LoVo (cell line): ENCODE measurements at places on chromosomes 1 and 21.

- DNase-seq, result no peak
Measured at GRCh38 chr1:167863921-167864279, 50.0 kb downstream of the ADCY10 start.

DNA sequence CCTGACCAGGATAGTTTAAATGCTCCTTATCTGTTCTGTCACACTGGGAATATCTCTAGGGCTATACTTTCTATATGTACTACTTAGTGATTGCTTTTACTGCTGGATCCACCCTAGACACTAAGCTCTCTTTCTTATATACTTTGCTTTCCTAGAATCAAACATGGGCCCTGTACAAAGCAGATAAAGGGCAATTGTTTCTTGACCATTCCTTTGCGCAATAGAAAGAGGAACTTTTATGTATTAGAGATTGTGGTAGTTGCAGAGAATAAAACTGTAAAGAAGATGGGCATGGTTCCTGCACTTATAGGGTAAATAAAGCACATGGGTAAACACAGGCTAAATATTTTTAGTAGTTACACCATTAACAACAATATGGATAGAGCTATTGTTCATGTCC, 58.8 kb downstream of the ATP6V1G3 start:
- DNase-seq, result no peak

GRCh38 chr1:20962576-20963258, 175.6 kb upstream of the HP1BP3 start:
- no peak for DNase-seq

GRCh38 chr1:8427493-8427892, 109.6 kb downstream of the SLC45A1 start:
- DNase-seq, result no peak

DNA sequence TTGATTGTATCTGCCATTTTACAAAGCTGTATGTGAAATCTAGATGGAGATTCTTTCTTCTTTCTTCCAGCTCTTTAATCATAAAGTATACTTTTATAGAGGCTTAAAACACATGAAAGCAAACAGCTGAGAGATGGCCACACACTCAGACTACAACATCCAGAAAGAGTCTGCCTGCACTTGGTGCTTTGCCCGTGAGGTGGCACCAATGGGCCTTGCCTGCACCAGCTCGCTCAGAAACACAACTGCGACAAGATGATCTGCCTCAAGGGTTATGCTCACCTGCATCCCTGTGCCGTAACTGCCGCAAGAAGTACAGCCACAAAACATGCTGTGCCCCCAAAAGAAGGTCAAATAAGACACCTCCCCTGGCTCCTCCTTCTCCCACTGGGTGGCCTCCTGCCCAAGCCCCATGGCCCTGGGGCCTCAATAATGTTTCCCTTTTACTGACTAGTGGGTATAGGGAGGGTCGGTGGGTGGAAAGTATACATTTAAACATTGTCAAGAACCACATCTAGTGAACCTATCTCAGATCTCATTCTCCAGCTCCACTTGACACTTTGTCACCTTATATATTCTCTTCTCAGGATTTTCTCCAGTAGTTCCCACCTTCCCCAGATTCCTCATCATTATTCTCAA, 66.7 kb upstream of the ANGPTL3 start:
- no peak for DNase-seq

DNA sequence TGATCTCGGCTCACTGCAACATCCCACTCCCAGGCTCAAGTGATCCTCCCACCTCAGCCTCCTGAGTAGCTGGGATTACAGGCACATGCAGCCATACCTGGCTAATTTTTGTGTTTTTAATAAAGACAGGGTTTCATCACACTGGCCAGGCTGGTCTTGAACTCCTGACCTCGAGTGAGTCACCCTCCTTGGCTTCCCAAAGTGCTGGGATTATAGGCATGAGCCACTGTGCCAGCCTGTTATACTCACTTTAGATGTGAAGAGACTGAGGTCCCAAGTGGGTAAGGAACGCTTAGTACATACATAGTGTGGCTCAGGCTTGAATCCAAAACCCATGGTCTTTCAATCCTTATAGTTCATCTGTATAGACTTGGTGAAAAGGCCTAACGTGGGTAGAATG, 63.7 kb upstream of the EPS8L3 start:
- no peak for DNase-seq

DNA sequence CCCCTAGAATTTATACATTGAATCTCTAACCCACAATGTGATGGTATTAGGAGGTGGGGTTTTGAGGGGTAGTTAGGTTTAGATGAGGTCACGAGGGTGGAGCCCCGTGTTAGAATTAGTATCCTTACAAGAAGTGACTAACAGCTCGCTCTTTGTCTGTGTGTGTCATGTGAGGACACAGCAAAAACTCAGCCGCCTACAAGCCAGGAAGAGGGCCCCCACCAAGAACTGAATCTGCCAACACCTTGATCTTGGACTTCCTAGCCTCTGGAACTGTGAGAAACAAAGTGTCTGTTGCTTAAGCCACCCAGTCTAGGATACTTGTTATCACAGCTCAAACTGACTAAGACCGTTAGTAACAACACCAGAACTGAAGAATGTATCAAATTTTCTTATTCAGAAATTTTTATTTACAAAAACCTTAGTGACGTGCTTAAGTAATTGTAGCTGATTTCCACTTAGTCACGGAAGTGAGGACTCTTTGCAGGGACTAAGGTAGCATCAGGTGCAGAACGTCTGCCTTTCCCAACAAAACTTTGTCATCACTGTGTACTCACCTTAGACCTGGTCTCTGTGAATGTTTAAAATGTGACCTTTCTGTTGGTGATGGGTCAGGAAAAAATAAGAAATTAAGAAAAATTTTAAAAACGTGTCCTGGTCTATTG, 24.5 kb upstream of the LRRC8C start:
- no peak for DNase-seq
